Mammary epithelial cell (primary cell): ENCODE measurements at places on chromosomes 7 and 10.

- no peak for DNase-seq
Observed at GRCh38 chr7:18905316-18905943, 212.0 kb downstream of the TWIST1 start.

- no peak for DNase-seq
Observed at GRCh38 chr10:24951201-24952142, 934 bp downstream of the PRTFDC1 start.

DNA sequence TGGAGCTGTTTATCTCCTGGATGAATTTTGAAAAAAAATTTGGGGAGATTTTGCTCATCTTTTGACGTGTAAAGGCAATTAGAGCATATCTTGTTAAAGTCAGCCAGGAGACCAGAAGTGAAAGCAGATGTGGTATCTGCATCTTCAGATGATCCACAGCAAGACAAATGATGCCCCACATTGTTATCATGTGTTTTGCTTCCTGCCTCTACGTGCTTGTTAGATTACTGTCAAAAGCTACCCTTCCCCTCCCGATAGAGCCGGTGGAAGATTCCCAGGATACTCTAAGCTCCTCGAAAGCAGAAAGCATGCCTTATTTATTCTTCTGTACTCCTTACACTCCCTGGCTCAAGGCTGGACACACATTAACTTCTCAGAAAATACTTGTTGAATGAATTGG is 12.9 kb downstream of the COL17A1 start:
- no peak for DNase-seq

- DNase-seq: no peak
Observed at GRCh38 chr10:74282151-74282847, 131.3 kb downstream of the ADK start.

DNA sequence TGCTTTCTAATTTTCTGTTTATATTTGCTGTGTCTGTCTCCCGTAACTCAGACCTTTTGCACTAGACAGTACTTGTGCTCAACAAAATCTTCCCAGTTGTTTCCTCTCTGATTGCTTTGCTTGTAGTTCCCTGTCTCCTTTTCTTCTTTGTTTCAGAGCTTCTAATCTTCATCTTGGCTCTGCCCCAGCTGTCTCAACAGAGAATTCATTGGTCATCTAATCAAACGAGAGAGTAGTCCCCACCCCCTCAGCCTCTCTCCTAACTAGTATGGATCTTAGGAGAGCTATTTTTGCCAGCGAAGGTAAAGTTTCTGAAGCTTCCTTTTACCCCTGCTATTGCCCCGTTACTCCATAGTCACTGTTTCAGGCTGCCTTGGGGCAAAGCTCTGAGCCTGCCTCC is 32.8 kb downstream of the SLC26A4 start:
- DNase-seq: no peak

DNA sequence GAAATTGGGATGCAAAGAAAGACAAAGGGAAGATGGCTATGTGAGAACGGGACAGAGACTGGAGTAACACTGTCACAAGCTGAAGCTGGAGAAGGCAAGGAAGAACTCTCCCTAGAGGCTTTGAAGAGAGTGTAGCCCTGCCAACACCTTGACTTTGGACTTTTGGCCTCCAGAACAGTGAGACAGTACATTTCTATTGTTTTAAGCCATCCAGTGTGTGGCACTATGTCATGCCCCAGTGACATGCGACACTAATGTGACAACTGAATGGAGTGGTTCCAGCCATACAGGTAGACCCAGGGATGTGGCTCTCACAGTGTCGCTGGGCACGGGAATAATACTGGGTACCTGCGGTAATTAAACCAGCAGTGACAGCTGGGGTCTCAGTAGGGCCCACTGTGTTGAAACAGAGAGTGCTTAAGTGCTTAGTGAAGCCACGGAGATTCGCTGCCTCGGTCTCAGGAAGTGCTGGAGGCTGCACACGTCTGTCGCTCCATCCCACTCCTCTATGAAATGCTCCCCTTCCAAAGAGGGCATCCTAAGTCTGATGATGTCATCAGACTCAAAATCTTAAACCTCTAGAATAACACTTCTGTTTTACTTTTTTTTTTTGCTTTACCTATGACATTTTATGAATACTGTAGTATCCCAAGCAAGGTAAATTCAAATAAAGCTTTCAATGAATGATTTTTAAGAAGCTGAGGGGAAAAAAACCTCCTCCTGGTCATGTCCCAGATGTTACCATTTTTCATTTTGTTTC is 154.6 kb upstream of the RHEB start:
- no peak for DNase-seq

GRCh38 chr10:124648738-124649137 is 95.4 kb downstream of the FAM53B start:
- peak; percentile 92 for DNase-seq

DNA sequence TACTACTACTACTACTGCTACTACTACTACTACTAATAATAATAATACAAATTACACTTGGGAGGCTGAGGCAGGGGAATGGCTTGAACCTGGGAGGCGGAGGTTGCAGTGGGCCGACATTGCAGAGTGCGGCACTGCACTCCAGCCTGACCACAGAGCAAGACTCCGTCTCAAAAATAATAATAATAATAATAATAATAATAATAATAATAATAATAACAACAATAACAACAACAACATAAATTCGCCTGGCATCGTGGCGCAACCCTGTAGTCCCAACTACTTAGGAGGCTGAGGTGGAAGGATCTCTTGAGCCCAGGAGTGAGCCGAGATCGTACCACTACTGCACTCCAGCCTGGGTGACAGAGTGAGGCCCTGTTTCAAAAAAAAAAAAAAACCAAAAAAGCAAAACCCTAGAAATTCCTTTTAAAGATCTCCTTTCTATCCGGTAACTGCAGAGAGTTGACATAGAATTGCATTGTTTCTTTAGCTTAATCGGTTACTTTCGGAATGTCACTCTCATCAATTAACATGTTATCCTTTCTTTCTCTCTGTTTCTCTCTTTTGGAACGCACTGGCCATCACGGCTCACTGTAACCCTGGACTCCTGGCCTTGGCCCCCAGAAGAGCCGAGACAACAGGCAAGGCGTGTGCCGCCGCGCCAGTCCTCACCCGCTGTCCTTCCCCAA is 972 bp downstream of the PHYH start:
- DNase-seq: no peak

- DNase-seq: no peak
Observed at GRCh38 chr7:45350896-45351295, 193.3 kb downstream of the RAMP3 start.
